Fibroblast of skin of back (primary cell): ENCODE measurements at places on chromosomes 2 and 18.

DNA sequence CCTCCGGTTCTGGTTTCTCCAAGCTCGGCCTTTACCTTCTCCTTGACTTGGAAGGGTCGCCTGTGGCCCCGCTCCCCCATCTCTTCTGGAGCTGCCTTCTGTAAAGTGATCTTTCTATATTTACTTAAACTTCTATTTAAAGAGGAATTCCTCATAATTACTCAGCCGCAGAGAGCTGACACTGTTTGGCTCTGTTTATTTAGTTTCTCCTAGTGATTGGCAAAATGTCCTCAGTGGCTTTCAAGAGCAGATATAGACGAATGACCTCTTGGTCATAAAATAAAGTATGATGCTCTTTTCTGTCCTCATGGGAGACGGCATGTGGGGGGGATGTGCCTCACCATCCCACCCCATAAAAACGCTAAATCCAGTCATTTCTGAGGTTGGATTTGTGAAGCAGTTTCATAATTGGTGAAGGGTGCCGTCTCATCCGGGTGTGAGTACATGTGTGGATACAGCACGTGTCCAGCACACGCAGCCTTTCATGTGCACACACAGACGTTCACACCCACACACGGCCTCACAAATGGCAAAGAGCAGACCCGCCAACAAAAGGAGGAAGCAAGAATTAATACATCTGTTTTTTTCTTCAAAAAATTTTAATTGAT lies 43.4 kb upstream of the SMAD7 start:
- peak; percentile 86 for DNase-seq

DNA sequence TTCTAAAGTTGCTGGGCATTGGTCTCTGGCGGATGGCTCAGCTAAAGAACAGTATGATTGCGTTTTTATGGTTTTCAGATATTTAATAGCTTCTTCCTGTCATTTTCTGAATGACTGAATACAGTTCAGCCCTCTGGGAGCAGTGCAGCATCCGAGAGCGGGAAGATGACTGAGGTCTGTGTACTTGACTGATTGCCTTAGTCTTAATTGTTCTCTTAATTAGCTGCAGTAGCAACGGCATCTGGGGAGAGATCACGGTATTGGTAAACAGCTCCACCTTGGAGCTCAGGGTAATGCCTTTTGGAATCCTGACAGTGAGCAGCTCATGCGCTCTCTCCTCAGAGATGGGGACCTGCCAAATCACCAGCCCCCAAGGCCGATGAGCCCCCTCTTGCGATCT lies 481.4 kb upstream of the SPRED2 start:
- DNase-seq: no peak

DNA sequence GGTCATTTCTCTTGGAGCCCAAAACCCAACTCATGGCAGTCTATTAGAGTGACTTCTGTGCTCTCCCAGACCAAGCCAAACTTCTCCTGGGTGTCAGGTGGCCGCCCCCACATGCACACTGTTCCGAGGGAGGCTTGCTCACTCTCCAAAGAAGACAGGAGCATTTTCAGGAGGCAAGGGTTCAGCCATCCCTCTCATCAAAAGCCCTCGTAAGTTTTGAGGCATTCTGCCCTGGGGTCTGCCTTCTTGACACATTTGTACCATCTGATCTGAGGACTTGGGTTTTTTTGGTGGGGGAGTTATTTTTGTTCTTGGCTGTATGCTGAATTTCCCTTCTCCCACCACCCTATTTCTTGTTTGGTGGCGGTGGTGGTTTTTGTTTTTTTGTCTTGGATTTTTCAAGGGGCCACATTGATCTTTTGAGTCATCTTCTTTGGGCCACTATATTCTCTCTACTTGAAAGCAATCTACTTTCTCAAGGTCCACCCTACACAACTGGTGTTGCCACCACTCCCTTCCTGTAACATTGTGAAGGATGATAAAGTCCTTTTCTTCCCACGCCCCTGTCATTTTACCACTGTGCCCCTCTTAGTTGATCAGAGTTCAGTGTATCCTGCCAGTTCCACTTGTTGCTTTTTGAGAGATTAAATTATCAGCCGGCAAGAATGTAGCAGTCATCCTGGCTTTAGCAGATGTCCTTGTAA lies 255.8 kb downstream of the CYP26B1 start:
- no peak for DNase-seq

- peak; percentile 74 for DNase-seq
Measured at GRCh38 chr2:219441451-219442255, 7.0 kb downstream of the SPEG start.

GRCh38 chr2:20744366-20745335 lies 77.7 kb downstream of the GDF7 start:
- no peak for DNase-seq

GRCh38 chr18:23861805-23862470 lies 152.6 kb upstream of the TTC39C start:
- peak; percentile 89 for DNase-seq

DNA sequence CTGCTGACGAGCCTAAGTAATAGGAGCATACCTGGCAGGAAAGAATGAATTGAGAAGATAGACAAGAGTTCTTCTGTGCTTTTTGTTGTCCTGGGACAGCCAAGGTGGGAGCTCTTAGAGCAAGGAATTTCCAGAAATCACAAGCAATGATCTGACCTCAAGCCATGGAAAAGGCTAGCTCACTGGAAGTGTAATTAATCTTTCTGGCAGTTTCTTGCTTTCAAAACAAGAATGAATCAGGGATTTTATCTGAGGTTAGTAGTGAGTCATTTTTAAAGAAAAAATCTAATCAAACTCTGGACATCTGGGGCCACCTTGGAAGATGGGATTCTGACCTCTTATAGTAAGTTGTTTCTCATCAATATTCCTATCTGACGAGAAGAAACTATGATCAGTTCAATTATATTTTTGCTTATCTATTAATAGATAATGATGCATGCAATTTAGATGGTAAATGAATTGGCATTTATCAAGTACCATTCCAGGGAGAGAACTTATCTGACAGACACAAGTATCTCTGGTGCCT lies 98.0 kb downstream of the ADCYAP1 start:
- no peak for DNase-seq

DNA sequence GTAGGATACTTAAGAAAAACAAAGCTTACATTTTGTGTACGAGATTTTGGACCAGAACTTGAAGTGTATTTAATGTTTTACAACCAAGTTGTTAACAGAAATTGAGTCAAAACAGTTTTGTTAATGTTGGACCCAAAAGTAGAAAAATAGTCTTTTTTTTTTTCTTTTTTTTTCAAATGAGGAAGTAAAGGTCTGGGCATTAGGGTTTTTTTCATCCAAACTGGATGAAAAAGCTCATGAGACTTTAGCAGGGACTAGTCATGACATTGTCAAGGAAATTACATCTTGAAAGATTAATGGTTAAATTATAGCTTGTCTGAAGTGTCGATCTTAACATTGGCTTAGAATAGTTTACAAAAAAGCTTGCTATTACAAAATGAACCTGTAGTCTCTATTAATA lies 32.3 kb downstream of the CCNT2 start:
- DNase-seq: no peak

- DNase-seq: no peak
Measured at GRCh38 chr2:235049069-235049468, 97.3 kb downstream of the SH3BP4 start.

DNA sequence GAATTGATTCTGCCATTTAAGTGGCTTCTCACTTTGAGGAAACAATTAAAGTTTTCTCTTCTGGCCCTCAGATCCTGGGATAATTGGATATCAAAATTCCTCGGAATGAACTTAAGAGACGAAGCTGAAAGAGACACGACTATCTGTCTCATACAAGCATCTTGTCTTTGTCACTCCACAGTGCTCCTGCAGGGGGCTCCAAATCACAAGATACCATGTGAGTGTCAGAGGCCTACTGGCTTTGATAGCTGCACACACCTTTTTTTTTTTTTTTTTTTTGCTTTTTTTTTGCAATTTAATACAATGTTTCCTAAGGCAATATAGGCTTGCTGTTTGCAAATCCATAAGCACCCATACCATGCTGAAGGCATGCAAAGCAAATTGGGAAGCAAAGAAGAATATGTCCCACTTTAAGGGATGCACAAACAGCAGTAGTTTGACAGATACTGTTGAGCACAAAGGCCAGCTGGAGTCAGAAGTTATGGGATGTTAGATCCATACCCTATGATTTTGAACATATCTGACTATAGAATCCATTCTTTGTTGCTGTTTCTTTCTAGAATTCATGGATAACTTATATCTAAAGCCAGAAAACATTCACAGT lies 109.0 kb upstream of the CBLN2 start:
- DNase-seq: peak; percentile 20

DNA sequence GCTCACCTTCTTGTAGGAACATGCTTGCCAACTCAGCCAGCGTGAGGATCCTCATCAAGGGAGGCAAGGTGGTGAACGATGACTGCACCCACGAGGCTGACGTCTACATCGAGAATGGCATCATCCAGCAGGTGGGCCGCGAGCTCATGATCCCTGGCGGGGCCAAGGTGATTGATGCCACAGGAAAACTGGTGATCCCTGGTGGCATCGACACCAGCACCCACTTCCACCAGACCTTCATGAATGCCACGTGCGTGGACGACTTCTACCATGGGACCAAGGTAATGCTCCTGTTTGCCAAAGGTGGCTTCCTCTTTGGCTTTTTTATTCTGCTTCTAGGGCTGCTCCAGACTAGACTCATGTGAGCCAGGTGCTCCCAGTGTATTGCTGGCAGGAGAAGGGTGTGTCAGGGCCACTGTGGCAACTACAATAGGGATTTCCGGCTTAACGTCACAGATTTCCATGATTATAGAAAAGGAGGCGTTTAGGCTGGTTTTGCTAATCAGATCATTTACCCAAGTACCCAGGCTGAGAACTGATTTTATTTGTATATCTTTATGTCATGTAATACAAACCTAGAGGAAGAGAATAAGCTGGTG lies 50.6 kb downstream of the DPYSL5 start:
- no peak for DNase-seq

GRCh38 chr2:119736021-119736420 lies 23.7 kb upstream of the PTPN4 start:
- DNase-seq: no peak

DNA sequence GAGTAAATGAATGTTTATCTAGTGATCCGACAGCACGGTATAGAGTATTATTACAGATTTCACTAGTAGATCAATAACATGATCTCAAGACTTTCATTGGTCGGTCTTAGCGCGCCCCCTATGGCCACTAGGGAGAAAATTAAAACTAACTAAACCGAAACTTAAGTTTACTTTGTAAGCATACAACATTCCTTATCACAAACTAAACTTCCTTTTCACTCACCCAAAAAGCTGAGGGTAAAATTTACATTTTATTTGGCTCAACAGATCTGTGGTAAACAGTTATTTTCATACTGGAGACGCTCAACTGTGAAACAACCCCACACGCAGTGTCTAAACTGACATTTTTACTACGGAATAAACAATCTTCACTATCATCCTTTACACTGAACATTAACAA lies 215.6 kb upstream of the MAP2 start:
- DNase-seq: no peak

DNA sequence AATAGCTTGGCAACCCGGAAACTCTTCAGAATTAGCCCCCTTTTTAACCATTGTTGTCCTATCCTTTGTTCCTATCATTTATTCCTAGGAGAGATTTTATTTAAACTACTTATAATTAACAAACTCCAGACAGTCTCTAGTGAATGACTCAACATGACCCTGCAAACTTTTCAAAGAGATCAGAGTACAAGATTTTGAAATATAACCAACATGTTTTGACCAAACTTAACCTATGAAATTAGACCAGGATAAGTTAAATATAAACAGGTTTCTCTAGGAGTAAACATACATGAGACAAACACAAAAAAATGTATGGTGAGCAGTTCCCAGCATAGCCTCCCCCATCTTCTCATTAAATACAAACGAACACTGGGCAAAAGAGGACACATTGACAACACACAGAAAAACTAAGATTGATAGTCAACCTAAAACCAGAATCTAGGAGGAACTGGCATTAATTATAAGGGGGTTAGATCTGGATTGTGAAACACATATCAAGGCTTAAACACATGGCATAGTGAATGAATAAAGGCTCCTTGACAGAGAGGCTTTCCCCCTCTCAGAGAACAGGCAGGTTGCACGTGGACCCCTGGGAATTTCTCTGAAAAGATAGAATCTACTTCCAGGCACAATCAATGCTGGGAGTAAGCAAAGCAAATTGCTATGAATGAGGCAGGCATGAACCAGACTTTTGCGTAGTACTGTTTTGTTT lies 284.1 kb downstream of the IRS1 start:
- no peak for DNase-seq

- DNase-seq: no peak
Measured at GRCh38 chr2:171419333-171419732, 14.5 kb downstream of the METTL8 start.

GRCh38 chr2:111133603-111134002 lies 12.9 kb downstream of the BCL2L11 start:
- no peak for DNase-seq

DNA sequence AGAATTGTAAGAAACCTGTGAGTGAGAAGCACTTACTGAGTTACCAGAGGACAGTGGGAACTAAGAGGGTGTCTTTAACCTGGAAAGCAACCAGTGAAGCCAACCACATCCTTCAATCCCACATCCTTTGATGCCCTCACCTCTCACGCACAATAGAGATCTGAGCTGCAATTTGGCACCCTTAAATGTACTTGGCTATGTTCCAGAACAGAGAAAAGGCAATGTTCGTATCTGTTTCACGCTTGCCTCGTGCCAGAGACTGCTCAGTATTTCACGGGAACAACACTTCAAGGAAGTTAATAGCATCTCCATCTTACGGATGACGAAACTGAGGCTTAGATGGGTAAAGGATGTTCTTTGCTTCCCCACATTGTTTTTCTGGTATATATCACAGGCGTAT lies 167.4 kb downstream of the DPP10 start:
- DNase-seq: no peak
